Activated naive CD8-positive, alpha-beta T cell treated with anti-CD3 and anti-CD28 coated beads for 36 hours (primary cell): ENCODE measurements at places on chromosomes 7 and 10. TPM values are rescaled to one million over a fixed set of nuclear protein-coding genes. Genes with fewer than 3 reads are reported as not detected.

Gene SSC4D
- total RNA-seq: 0.37 TPM

Gene OR2AE1
- not detected for total RNA-seq

DNA sequence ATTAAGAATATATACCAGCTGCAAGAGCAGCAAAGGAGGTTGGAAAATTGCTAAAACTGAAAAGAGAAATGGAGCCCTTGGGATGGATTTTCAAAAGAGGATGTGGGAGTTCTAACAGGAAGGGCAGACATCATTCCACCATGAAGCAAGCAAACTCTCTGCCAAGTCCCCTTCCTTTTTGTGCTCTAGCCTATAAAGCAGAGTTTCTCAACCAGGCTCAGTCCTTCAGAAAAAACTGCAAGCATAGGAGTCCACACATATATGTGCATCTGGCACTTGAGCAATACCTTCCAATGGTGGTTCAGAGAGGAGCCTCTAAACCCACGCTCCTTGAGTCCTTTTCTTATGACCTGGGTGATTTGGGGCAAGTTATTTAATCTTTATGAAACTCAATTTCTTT is 98.6 kb upstream of the MKX start:
- H3K27me3 ChIP-seq: peaks cover 27% of the 10 kb centered on the region
- no peak for DNase-seq
- H3K27ac ChIP-seq: no peak overlapping the region
- no peaks in the 10 kb centered on the region for H3K4me1 ChIP-seq
- no peaks in the 10 kb centered on the region for H3K36me3 ChIP-seq

DNA sequence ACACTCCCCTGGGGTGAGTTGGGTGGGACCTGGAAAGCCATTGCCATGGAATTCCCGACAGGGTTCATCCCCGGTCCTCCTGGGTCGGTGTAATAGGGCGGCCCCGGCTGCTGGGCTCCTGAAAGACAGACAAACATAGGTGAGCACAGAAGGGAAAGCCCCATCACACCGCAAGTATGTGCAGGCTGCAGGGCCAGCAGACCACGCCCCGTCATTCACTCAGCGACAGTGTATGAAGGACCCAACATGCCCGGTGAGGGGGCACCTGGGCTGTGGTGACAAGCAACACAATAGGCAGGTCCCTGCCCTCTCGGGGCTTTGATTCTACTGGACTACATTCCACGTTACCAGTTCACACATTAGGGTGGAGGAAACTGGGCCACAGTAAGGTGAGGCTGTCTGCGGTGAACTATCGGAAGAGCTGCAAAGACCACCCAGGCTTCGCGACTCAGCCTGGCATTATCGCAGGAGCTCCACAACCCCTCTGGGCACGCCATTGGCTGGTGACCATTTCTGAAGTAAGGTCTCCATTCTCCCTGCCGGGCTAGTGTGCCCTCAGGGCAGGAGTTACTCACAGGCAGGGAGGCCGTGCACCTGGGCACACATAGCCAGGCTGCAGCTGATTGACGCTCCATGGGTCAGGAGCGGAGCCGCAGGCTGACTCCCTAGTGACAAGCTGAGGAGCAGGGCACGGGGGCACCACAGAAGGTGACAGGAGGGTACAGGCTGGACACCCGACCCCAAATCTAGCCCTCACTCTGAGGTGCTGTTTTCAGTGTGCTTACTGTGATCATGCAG is 99.2 kb downstream of the VOPP1 start:
- H3K36me3 ChIP-seq: peaks cover 11% of the 10 kb centered on the region
- no peak for DNase-seq
- H3K27me3 ChIP-seq: no peaks in the 10 kb centered on the region
- no peak overlapping the region for H3K27ac ChIP-seq
- H3K4me1 ChIP-seq: peaks cover 61% of the 10 kb centered on the region
- no peak overlapping the region for H3K4me3 ChIP-seq

DNA sequence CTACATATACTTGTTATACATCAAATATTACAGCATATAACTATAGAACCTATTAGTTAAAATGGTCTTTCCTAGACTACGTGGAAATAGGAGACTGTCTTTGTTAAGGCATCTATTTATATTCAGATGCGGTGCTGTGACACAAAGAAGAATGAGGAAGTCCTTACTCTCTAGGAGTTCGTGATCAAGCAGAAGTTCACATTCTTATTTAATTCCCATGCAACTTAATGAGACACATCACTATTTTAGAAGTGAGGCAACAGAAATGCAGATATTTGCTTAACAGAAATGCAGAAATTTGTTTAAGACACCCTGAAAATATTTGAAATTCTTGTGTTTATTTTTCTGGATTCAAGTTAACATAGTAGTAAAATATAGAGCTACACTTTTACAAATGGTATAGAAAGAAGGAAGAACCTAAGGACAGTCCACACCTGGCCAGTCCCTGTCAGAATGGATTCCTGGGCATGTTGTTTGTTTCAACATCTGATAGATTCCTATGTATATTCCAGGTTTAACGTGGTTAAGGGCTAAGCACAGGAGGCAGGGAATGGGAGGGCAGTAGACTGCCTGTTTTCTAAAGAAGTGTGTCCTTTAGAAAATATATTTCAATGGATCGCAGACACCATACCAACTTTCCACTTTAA is 70.6 kb upstream of the NXPH1 start:
- no peaks in the 10 kb centered on the region for H3K36me3 ChIP-seq
- H3K27me3 ChIP-seq: peaks cover 15% of the 10 kb centered on the region
- no peak overlapping the region for H3K4me3 ChIP-seq
- H3K4me1 ChIP-seq: no peaks in the 10 kb centered on the region

DNA sequence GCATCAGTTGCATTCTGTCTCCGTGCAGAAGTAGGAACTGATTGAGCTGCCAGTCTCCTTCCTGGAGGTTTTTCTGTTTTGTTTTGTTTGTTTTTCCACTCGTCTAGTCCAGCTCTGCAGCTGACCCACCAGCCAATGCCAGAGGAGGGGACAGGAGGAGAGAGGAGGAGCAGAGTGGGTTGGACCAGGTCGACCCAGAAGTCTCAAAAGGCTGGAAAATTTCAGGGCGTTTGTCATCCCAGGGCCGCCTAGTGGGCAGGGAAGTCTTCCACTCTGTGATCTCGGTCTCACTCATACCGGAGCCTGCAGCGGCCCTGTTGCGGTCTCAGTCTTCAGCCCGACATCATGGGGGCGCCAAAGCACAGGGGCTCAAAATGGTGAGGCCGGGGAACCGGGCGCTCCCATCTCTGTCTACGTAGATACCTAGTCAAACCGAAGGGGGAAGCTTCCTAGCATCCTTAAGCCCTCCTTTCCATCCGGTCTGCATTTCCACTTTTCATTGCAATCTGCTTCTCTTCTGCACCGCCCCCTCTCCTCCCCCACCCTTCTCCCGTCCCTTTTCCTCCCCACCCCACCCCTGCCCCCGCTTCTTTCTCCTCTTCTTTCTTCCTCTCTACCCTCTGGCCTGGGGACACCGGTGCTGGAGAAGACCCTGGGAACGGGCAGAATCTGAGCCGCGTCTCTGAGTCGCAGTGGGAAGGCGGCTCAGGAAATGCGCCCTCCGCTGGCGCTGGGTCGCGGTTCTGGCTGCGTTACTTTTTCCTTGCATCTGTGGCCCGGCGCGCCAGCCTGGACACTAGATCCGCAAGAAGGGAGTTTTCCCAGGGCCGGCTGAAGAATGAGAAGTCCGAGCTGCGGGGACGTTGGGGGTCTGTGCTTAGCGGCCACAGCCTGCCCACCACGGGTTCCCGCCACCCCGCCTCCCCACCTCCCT is 16.2 kb upstream of the PAX2 start:
- H3K4me1 ChIP-seq: peaks cover 14% of the 10 kb centered on the region
- H3K27ac ChIP-seq: no peak overlapping the region
- H3K4me3 ChIP-seq: peak overlapping the region; percentile 45

Gene TMEM176A
- total RNA-seq: not detected

- no peak overlapping the region for H3K27ac ChIP-seq
- peaks cover 5% of the 10 kb centered on the region for H3K36me3 ChIP-seq
- H3K4me1 ChIP-seq: peaks cover 13% of the 10 kb centered on the region
- no peak overlapping the region for H3K4me3 ChIP-seq
- peaks cover 6% of the 10 kb centered on the region for H3K27me3 ChIP-seq
- no peak for DNase-seq
Observed at GRCh38 chr10:44947371-44948152, 12.0 kb upstream of the RASSF4 start.
